ENCODE measurements at places on chromosomes 11 and 22.
A peak's percentile ranks its signal among the peaks of the same experiment; 100 is the strongest.

GRCh38 chr11:102347462-102348370 lies 702 bp downstream of the BIRC2 start:
- DNase-seq, result peak; percentile 50

- DNase-seq, result no peak
These were observed 58.5 kb downstream of the IGLL5 start for GRCh38 chr22:22946131-22946530.

- DNase-seq, result no peak
These were observed 18.5 kb downstream of the CABP7 start for GRCh38 chr22:29738118-29738815.

- DNase-seq, result no peak
These were observed 21.2 kb upstream of the BLID start for GRCh38 chr11:122137078-122137793.

- no peak for DNase-seq
These were observed 82.0 kb upstream of the OR5AK2 start for GRCh38 chr11:56906683-56907148.

- DNase-seq, result no peak
These were observed 70.0 kb downstream of the AMOTL1 start for GRCh38 chr11:94838027-94838731.

GRCh38 chr11:124627546-124627945 lies 4.9 kb downstream of the TBRG1 start:
- DNase-seq, result no peak

- no peak for DNase-seq
These were observed 694 bp upstream of the ELFN2 start for GRCh38 chr22:37427711-37428635.

DNA sequence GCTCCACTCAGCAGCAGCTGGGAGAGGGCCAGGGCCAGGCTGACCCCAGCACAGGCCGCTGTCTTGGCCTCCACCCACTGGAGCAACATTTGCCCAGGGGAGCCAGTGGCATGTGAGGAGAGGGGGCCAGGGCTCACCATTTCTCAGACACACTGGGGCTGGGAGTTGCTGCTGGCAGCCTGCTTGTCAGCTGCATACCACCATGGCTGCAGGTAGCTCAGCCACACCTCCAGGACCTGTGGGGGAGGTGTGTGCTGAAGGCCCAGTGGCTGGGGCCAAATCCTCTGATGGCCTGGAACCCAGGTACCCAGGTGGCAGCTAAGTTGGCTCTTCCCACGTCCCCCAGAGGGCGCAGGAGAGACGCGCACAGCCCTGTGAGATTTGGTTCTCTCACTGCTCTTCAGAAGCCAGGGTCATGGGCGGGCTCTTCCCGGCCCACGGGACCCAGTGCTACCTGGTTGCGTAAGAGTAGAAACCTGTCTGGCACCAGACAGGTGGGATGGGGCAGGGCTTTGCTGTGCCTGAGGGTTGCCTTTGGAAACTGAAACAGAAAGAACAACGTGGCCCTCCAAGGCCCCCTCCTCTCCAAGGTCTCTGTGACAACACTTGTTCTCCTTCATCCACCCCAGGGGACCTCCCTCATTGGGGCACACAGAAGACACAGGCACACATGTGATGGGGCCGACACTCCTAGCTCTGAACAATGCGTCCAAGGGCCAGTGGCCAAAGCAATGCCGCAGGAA lies 98.8 kb downstream of the MED15 start:
- DNase-seq, result no peak

DNA sequence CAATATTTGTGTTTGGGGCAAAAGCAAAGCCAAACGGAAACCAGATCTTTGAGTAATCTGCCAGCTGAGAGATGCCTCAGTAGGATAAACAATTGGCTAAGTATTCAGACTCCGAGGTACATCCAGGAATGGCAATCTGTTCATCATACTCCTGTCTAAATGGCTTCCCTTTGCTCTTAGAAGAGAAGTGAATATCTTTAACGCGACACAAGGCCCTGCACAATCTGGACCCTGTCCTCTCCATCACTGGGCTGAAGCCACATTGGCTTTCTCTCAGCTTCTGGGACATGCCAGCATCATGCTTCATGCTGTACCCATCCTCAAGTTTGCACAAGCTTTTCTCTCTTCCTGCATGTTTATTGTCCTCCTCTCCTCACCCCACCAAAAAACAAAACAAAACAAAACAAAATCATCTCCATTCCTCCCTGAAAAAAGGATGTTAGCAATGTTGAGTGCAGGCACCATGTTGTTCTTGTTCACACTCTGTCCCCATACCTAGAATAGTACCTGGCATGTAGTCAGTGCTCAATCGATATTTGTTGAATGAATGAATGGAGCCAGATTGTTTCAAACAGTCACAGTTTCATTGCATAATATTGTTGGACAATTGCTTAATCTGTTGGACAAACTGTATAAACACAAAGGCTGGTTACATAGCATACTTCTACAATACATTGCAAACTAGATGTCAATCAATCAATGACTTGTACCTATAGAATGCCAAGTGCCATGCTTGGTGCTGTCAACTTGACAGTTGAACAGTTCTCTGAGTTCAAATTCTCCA lies 38.2 kb upstream of the SESN3 start:
- no peak for DNase-seq

GRCh38 chr11:12430351-12430750 lies 53.0 kb downstream of the PARVA start:
- DNase-seq, result no peak

DNA sequence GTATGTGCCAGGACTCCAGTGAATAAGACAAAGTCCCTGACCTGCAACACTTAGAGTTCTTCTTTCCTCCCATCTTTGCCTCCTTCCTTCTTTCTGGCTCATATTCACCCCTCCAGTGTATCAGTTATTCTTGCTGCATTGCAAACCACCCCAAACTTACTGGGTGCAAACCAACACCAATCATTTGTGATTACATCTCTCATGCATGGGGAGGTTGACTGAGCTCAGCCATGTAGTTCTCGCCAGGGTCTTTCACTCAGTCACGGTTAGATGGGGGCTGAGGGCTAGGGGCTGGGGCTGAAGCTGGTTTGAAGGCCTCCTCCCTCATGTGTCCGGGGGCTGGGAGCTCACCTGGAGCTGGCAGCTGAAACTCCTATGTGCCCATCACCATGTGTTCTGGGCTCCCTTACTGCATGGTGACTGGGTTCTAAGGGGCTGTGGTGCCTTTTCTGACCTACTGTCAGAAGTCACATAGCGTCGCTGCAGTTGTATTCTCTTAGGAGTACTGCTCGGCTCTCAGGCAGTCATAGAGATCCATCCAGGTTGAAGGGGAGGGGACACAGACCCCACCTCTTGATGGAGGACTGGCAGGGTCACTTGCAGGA lies 35.0 kb upstream of the CACNG2 start:
- no peak for DNase-seq

DNA sequence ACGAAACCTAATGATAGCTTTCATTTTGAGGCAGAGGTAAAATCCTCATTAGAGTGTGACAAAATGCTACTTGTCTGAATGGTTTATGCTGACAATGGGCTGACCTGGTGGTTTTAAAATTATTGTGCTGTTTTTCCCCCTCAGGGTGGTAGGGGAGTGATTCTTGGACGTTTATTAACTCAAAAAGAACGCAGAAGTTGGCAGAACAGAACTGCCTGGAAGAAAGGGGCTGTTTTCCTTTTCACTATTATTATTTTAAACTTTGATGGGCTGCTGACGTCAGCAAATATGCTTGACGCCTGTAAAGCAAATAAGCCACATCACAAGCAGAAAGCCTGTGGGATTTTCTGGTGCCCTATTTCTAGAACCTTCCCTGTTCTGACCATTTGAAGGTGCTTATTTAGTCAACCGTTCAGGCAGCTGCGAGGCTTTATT lies 4.0 kb downstream of the RASSF10 start:
- no peak for DNase-seq

DNA sequence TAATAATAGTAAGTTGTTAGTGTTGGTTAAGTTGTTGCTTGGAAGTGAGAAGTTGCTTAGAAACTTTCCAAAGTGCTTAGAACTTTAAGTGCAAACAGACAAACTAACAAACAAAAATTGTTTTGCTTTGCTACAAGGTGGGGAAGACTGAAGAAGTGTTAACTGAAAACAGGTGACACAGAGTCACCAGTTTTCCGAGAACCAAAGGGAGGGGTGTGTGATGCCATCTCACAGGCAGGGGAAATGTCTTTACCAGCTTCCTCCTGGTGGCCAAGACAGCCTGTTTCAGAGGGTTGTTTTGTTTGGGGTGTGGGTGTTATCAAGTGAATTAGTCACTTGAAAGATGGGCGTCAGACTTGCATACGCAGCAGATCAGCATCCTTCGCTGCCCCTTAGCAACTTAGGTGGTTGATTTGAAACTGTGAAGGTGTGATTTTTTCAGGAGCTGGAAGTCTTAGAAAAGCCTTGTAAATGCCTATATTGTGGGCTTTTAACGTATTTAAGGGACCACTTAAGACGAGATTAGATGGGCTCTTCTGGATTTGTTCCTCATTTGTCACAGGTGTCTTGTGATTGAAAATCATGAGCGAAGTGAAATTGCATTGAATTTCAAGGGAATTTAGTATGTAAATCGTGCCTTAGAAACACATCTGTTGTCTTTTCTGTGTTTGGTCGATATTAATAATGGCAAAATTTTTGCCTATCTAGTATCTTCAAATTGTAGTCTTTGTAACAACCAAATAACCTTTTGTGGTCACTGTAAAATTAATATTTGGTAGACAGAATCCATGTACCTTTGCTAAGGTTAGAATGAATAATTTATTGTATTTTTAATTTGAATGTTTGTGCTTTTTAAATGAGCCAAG lies 2.7 kb downstream of the NEAT1 start:
- no peak for DNase-seq

DNA sequence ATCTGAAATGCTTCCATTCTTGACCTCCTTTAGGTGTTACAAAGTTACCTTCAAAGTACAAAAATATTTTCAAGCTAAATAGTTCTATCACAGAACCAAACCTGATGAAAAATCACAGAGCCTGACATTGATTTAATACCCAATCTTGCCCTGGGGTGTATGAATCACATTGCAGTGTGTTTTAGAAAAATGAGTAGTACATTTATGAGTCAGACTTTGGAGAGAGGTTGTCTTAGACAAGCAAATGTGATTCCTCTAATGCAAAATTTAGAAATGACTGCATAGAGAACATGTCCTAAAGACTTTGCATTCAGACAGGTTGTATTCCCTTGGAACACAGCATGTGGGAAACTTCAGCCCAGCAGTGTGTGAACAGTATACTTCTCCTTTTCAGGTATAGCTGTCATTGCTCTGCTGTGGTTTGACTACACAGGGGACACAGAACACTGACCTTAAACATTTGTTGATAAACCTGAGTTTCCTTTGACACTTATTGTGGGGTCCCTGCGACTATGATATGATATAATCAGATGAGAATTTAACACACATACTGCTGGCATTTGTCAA lies 972.1 kb downstream of the JRKL start:
- no peak for DNase-seq

- DNase-seq, result no peak
These were observed 24.0 kb downstream of the SMCO4 start for GRCh38 chr11:93519179-93519578.

DNA sequence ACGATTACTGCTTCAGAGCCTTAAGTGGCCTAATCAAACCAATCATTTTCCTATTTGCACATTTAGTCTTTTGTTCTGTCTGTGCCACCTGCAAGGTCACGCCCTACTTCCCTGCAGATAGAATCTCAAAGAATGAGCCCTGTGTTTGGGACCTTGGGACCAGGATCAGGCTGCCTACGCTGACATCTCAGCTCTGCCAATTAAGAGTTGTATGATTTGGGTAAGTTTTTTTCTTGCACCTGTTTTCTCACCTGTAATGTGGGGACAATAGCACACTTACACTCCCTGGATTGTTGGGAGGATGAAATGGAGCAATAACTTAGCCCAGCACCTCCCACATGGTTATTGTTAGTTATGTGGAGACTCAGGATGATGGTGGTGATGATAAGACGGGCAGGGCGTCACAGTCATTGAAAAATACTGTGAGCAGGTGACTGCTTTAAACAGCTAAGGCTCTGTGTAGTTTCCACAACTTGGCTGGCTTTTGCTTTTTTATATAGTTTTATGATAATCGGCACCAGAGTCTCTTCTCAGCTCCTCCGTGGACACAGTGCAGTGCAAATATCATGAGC lies 155.0 kb downstream of the ADAMTS15 start:
- DNase-seq, result no peak

DNA sequence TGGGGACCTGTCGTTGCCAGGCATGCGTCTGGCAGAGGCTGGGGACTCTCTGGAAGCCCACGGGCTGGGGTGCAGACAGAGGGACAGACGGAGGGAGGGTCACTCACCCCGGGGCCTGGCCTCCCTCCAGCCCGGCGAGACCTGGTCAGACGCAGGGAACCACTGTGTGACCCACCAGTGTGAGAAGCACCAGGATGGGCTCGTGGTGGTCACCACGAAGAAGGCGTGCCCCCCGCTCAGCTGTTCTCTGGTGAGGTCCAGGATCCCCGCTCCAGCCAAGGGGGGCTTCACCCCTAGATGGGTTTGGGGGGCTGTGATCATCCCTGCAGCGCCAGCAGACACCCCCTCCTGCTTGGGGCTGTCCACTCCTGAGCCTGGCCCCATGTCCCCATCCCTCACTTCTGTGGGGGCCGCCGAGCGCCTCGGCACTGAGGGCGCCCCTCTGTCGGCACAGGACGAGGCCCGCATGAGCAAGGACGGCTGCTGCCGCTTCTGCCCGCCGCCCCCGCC lies 23.6 kb upstream of the MUC5B start:
- no peak for DNase-seq

- no peak for DNase-seq
These were observed 401.1 kb downstream of the CTTN start for GRCh38 chr11:70799386-70799785.

- no peak for DNase-seq
These were observed 76.5 kb upstream of the ARFGAP3 start for GRCh38 chr22:42933485-42934091.

GRCh38 chr22:26608129-26608528 lies 9.7 kb downstream of the CRYBB1 start:
- DNase-seq, result no peak

- no peak for DNase-seq
These were observed 15.3 kb downstream of the RTL6 start for GRCh38 chr22:44482776-44483175.

DNA sequence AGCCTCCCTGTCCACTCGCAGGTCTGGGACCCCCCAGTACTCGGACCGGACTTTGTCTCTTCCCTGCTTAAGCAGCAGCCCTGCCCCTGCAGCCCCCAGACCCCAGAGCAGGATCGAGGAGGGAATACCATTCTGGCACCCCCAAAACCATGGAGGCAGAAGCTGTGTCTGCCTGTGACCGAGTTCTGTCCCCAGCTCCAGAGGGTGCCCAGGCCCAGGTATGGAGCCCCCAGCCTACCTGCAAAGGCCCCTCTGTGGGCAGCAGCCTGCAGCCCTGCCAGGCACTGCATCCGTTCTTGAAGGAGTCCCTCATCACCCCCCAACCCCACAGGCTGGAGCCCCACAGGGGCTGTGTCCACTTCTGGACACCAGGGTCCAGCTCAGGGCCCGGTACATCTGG lies 163.8 kb downstream of the BRD1 start:
- no peak for DNase-seq

DNA sequence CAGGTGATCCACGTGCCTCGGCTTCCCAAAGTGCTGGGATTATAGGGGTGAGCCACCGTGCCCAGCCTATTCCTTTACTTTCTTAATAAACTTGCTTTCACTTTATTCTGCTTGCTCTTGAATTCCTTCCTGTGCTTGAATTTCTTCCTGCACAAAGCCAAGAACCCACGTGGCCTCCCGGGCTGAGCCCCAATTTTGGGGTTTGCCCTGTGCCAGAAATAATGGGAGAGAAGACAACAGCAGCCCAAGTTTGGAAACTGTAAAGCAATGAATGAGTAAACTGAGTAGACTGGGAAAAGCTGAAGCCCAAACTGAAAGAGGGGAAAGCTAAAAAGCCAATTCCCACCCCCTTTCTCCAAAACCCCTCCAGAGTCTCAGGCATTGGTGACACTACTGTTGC lies 136.4 kb downstream of the NECTIN1 start:
- no peak for DNase-seq

Data from C1 segment of cervical spinal cord (tissue), 14 donors.